ENCODE measurements at places on chromosomes 5 and 9. TPM values are rescaled to one million over a fixed set of nuclear protein-coding genes. Genes with fewer than 3 reads are reported as not detected.

- H3K4me1 ChIP-seq = peaks cover 12% of the 10 kb centered on the region
- H3K4me3 ChIP-seq = no peak overlapping the region
- DNase-seq = no peak
- no peaks in the 10 kb centered on the region for H3K27me3 ChIP-seq
- no peak overlapping the region for H3K27ac ChIP-seq
- no peaks in the 10 kb centered on the region for H3K36me3 ChIP-seq
Observed at GRCh38 chr5:72499730-72500129, 7.5 kb downstream of the ZNF366 start.

- peaks cover 51% of the 10 kb centered on the region for H3K27me3 ChIP-seq
- H3K36me3 ChIP-seq = no peaks in the 10 kb centered on the region
- H3K4me1 ChIP-seq = no peaks in the 10 kb centered on the region
- no peak overlapping the region for H3K4me3 ChIP-seq
- no peak for DNase-seq
Observed at GRCh38 chr9:117411547-117411946, 3.3 kb downstream of the ASTN2 start.

DNA sequence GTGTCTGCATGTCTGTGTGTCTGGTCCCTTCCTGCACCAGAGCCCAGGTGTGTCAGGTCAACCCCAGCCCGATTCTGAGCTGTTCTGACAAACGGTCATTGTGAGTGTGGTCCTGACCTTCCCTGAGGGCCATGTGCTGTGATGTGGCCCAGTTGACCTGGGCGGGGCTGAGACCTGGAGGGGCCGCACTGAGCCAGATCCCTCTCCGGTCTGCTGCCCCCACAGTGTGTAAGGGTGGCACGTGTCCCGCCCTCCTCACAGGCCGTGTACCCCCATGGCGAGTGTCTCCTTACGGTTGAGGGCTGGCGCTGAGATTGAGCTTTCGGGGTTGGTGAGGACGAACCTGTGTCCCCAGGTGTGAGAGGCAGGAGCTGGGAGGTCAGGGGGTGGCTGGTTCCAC is 136.5 kb downstream of the MRPL36 start:
- H3K4me1 ChIP-seq = peaks cover 11% of the 10 kb centered on the region
- no peak overlapping the region for H3K27ac ChIP-seq
- DNase-seq = no peak
- no peak overlapping the region for H3K4me3 ChIP-seq
- no peaks in the 10 kb centered on the region for H3K36me3 ChIP-seq
- H3K27me3 ChIP-seq = peaks cover 63% of the 10 kb centered on the region

DNA sequence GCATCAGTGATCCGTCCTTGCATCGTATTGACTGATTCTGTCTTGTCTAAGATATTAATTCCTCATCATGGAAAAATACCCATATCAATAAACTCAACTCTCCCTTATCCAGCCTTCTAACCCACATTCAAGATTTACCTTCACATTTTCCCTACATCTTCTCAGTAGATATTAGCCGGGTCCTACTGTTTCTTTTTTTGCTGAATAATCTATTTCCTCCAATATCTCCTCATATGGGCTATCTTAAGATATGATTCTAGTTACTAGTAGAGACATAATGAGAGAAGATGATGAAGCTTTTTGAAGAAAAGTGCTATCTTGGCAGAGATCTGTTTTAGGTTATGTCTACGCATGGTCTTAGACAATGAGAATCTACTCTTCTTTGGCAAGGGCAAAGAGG is 785.8 kb downstream of the BRINP1 start:
- no peaks in the 10 kb centered on the region for H3K36me3 ChIP-seq
- H3K27ac ChIP-seq = no peak overlapping the region
- DNase-seq = no peak
- H3K4me1 ChIP-seq = no peaks in the 10 kb centered on the region
- no peak overlapping the region for H3K4me3 ChIP-seq
- H3K27me3 ChIP-seq = no peaks in the 10 kb centered on the region

DNA sequence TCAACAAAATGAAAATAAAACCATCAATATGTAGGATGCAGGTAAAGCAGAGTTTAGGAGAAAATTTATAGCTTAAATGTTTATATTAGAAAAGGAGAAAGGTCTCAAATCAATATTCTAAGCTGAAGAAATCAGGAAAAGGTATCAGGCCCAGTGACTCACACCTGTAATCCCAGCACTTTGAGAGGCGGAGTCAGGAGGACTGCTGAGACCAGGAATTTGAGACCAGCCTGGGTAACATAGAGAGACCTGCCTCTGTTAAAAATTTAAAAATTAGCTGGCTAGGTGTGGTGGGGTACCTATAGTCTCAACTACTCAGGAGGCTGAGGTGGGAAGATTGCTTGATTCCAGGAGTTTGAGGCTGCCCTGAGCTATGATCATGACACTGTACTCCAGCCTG is 32.2 kb downstream of the CCDC69 start:
- H3K27ac ChIP-seq = no peak overlapping the region
- peaks cover 10% of the 10 kb centered on the region for H3K36me3 ChIP-seq
- H3K27me3 ChIP-seq = no peaks in the 10 kb centered on the region
- H3K4me1 ChIP-seq = no peaks in the 10 kb centered on the region
- DNase-seq = no peak

- no peaks in the 10 kb centered on the region for H3K27me3 ChIP-seq
- no peak overlapping the region for H3K27ac ChIP-seq
- DNase-seq = no peak
- H3K4me1 ChIP-seq = no peaks in the 10 kb centered on the region
Observed at GRCh38 chr9:112411626-112412027, 31.7 kb downstream of the HSDL2 start.

- H3K36me3 ChIP-seq = no peaks in the 10 kb centered on the region
- peak overlapping the region; percentile 91 for H3K27ac ChIP-seq
- peak overlapping the region; percentile 2 for H3K4me3 ChIP-seq
- DNase-seq = no peak
Observed at GRCh38 chr5:118988866-118989180, 476 bp upstream of the DTWD2 start.

GRCh38 chr5:57887851-57888621 is 405.4 kb upstream of the ACTBL2 start:
- no peak overlapping the region for H3K4me3 ChIP-seq
- H3K27me3 ChIP-seq = no peaks in the 10 kb centered on the region
- no peaks in the 10 kb centered on the region for H3K4me1 ChIP-seq
- peak; percentile 42 for DNase-seq
- no peaks in the 10 kb centered on the region for H3K36me3 ChIP-seq
- H3K27ac ChIP-seq = no peak overlapping the region

DNA sequence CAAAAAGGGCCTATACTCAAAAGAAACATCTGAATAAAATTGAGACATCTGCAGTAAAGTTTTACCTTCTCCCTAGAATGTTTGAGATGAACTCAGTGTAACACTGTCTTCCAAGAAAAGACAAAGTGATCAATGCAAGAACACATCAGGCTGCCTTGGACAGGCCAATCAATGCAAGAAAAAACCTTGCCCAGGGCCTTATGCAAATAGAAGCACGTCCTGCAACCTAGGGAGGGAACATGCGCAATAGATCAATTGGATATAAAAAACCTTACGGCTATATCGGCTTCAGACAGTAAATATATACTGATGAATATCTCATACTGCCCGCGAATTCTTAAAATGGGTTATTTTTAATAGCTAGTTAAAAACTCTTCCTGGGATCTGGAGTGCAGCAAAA is 66.4 kb upstream of the POU5F2 start:
- DNase-seq = no peak
- no peak overlapping the region for H3K4me3 ChIP-seq
- no peaks in the 10 kb centered on the region for H3K4me1 ChIP-seq
- H3K36me3 ChIP-seq = no peaks in the 10 kb centered on the region

DNA sequence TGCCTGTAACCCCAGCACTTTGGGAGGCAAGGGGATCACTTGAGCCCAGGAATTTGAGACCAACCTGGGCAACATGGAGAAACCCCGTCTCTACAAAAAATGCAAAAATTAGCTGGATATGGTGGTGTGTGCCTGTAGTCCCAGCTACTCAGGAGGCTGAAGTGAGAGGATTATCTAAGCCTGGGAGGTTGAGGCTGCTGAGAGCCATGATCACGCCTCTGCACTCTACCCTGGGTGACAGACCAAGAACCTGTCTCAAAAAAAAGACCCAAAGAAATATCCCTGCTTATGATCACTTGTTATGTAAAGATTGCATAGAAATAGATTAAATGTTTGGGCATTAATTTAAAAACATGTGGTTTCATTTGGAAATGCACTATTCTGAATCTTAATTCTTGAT is 125.1 kb downstream of the UGCG start:
- H3K36me3 ChIP-seq = no peaks in the 10 kb centered on the region
- no peak overlapping the region for H3K4me3 ChIP-seq
- DNase-seq = no peak
- no peaks in the 10 kb centered on the region for H3K27me3 ChIP-seq
- H3K4me1 ChIP-seq = peaks cover 24% of the 10 kb centered on the region

DNA sequence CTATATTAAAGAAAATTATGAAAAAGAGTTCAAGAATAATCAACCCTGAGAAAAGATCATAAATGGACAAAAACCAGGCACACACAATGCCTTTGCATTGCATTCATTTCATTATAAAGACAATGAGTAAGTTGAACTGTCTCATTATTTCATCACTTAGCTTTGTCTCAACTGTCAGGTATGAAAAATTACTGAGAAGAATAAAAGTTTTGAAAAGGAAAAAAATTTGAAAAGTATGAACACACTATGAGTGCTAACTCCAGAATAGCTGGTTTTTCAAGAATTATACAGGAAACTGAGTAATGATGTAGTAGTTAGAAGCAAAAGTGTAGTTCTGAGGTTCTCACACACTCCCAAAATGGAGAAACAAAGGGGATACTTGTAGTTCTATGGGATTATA is 16.3 kb upstream of the ANXA1 start:
- H3K4me3 ChIP-seq = no peak overlapping the region
- no peak overlapping the region for H3K27ac ChIP-seq
- H3K36me3 ChIP-seq = no peaks in the 10 kb centered on the region
- H3K27me3 ChIP-seq = no peaks in the 10 kb centered on the region

- no peaks in the 10 kb centered on the region for H3K27me3 ChIP-seq
- no peaks in the 10 kb centered on the region for H3K4me1 ChIP-seq
- H3K36me3 ChIP-seq = no peaks in the 10 kb centered on the region
- DNase-seq = no peak
- H3K4me3 ChIP-seq = no peak overlapping the region
Observed at GRCh38 chr5:143653256-143653655, 158.7 kb upstream of the HMHB1 start.

- no peak overlapping the region for H3K4me3 ChIP-seq
- no peak overlapping the region for H3K27ac ChIP-seq
- H3K27me3 ChIP-seq = no peaks in the 10 kb centered on the region
- no peak for DNase-seq
Observed at GRCh38 chr5:35884773-35885172, 28.1 kb downstream of the IL7R start.

DNA sequence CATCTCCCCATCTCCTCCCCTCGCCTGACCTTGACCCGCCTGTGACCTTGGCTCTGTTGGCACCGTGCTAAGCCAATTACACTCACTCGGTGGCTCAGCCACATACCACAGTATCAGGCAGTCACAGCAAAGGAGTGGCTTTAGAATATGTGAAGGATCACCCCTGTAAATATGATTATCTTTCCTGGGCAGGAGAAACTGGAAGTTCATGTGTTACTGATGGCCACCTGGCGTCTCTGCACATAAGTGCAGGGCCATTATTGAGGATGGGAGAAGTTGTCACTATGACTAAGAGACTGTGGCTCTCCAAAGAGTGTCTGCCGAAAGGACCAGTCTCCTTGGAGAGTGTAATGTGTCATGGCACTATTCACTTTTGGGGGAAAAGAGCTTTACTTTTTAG is 116.9 kb upstream of the S1PR3 start:
- H3K27ac ChIP-seq = no peak overlapping the region
- no peak for DNase-seq
- no peak overlapping the region for H3K4me3 ChIP-seq
- H3K36me3 ChIP-seq = no peaks in the 10 kb centered on the region

DNA sequence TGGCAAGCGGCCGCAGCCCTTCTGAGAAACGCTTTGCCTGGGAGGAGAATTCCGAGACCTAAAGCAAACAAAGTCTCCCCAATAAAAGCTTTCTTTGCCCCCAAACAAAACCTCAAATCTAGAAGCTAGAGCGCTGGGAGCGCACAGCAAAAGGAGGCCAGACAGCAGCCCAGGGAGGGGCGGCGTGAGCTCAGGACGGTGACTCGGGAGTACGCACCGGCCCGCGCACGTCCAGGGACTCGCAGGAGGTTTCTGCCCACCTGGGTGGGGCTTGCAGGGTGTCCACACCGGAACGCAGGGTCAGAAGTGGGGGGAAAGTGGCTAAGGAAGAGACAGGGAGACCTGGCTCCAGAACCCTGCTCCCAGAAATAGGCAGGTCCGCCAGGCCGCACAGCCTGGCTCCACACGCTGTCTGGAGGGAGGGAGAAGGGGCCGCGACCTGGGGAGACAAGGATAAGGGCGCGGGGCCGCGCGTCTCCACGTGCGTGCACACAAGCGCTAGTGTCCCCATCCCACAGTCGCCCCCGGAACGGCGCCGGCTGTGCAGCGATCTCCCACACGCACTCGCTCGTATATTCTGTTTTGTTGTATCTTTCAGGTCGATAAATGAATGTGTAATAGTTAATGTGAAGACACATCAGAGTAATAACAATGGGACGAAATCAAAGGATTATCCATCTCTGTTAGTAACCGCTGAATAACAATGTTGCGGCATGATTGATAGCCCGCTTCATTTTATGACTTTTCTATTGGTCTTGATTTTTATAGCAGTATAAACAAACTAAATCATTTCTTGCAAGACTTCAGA is 2.3 kb upstream of the OTP start:
- H3K36me3 ChIP-seq = no peaks in the 10 kb centered on the region
- no peak overlapping the region for H3K4me3 ChIP-seq
- DNase-seq = no peak
- H3K4me1 ChIP-seq = peaks cover 13% of the 10 kb centered on the region

- H3K4me3 ChIP-seq = no peak overlapping the region
- H3K27me3 ChIP-seq = no peaks in the 10 kb centered on the region
- H3K4me1 ChIP-seq = no peaks in the 10 kb centered on the region
- H3K36me3 ChIP-seq = no peaks in the 10 kb centered on the region
- no peak for DNase-seq
- H3K27ac ChIP-seq = no peak overlapping the region
Observed at GRCh38 chr5:111563031-111563822, 50.9 kb upstream of the STARD4 start.

DNA sequence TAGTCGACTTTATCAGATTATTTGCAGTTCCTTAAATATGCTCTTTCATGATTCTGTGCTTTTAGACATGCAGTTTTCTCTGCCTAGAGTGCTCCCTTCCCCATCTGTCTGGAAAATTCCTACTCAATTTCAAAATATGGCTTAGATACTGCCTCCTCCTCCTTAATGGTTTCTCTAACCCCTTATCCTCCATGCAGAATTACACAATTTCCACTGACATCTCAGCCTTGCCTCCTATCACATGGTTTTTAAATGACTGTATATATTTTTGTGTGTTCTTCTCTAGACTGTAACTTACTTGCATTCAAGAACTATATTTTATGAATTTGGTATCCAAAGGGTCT is 85.2 kb downstream of the SLC44A1 start:
- peak overlapping the region; percentile 27 for H3K27ac ChIP-seq
- H3K36me3 ChIP-seq = no peaks in the 10 kb centered on the region
- no peaks in the 10 kb centered on the region for H3K27me3 ChIP-seq
- no peak for DNase-seq
- no peak overlapping the region for H3K4me3 ChIP-seq

Gene IFNA5
- not detected for total RNA-seq

Gene PSAT1
- not detected for total RNA-seq

Gene TBC1D2
- 37.7 TPM for total RNA-seq

Gene PCBD2
- 6.4 TPM for total RNA-seq

Gene PCDHB12
- total RNA-seq = 1.9 TPM

Gene SYK
- 34.9 TPM for total RNA-seq

Gene GOLGA2
- total RNA-seq = 80.7 TPM

Gene INSL4
- total RNA-seq = not detected

Gene ZNF454
- 1.6 TPM for total RNA-seq

Gene FAM81B
- total RNA-seq = not detected

Gene BNC2
- total RNA-seq = 20.5 TPM
